ENCODE measurements at places on chromosomes 13 and 19.

DNA sequence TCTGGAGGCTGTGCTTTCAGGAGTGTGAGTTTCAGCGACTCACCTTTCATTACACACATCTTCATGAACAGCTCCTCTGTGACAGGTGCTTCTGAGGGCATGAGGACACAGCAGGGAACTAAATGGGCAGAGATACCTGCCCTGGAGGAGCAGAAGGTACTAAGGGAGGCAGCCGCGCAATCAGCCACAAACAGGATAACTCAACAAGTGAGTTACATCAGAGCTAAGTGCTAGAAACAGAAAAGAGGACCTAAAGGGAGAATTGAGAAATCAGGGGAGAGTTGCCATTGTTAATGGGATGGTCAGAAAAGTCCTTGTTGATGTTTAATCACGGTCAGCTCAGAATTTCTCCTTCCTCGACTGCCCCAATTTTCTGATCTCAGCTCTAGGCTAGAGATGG, 42.5 kb downstream of the SYDE1 start:
- DNase-seq: no peak

DNA sequence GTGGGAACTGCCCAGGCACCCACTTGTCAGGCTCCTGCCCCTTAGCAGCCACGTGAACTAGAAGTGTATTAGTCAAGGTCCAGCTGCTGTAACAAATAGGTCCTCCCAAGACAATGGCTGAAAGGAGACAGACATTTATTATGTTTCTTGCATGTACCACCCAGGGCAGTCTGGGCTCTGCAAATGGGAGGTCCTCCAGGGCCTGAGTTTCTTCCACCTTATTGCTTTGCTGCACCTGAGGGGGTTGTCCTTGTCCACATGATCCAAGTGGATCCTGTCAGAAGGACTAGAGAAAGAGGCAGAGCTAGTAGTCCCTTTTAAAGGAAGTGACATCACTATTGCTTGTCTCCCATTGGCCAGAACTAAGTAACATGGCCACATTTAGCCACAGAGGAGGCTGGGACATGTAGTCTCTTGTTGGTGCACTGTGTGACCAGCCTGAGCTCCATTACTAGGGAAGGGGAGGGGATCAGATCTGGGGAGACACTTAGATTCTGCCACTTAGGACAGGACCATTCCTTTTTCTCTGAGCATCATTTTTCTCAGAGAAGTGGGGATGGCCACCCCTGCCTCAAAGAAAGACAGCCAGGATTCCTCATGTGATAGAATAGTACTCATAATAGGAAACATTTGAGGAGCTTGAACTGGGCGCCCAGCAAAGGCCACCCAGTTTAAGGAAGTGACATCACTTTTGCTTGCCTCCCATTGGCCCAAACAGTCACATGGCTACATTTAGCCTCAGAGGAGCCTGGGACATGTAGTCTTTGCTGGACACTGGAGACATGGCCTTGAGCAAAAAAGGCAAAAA, 15.1 kb downstream of the CC2D1A start:
- peak; percentile 40 for DNase-seq

DNA sequence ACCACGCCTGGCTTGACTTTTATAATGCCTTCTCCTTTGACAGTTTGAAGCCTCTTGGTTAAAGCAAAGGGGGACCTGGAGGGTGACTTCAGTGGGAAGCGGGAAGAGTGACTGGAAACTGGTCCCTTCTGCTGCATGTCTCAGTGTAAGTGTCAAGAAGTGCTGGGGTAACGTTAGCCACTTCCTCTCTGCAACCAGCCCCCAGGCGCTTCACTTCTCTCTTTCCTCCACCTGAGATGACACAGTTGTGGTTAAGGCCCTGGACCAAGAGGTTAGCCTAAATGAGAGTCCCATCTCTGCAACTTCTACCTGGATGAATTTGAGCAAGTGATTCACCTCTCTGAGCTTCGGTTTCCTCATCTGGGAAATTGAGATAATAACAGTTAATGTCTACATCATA, 16.3 kb downstream of the LEUTX start:
- no peak for DNase-seq

- DNase-seq: peak; percentile 74
Observed at GRCh38 chr19:13849991-13850909, 26.7 kb upstream of the NANOS3 start.

GRCh38 chr13:60372141-60372540, 24.9 kb upstream of the TDRD3 start:
- no peak for DNase-seq

Measured in astrocyte of the spinal cord (primary cell).